Lower lobe of right lung (tissue), 2 donors: ENCODE measurements at places on chromosomes 4 and X. TPM values are rescaled to one million over a fixed set of nuclear protein-coding genes. Genes with fewer than 3 reads are reported as not detected.

DNA sequence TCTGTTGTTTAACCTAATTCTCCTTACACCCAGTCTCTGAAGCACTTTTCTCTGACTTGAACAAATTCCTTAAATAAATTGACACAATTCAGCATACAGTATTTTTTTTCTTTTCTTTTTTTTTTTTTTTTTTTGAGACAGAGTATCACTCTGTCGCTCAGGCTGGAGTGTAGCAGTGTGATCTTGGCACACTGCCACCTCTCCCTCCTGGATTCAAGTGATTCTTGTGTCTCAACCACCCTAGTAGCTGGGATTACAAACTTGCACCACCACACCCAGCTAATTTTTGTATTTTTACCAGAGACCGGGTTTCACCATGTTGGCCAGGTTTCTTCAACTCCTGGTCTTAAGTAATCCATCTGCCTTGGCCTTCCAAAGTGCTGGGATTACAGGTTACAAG, 1498.1 kb upstream of the PCDH10 start:
- no peaks in the 10 kb centered on the region for H3K36me3 ChIP-seq
- no peaks in the 10 kb centered on the region for H3K4me1 ChIP-seq
- H3K4me3 ChIP-seq = no peak overlapping the region
- no peak for DNase-seq
- no peak overlapping the region for H3K27ac ChIP-seq

DNA sequence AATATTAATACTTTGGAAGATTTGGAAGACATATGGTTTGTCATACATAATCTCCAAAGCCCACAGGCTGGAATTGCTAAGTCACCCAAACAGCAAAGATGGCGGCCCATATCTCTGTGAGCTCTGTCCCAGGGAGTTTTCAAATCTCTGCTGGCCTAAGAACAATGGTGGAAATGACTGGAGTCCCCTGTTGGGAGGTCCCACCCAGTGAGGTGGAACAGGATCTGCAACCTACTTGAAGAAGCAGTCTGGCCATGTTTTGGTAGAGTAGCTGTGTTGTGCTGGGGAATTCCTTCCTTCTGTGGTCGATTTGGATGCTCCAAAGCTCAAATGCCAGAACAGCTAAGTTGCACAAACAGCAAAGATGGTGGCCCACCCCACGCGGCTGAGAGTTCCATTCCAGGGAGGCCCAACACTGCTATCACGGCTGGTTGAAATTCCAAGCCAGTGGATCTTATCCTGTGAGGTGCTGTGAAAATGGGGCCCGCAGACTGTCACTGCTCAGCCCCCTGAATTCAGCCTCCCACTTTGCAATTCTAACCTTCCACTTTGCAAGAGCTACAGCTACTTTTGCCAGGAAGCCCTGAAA, 3.2 kb upstream of the UGT2B7 start:
- no peaks in the 10 kb centered on the region for H3K4me1 ChIP-seq
- H3K27ac ChIP-seq = no peak overlapping the region
- H3K27me3 ChIP-seq = no peaks in the 10 kb centered on the region
- H3K4me3 ChIP-seq = no peak overlapping the region
- no peak for DNase-seq
- H3K36me3 ChIP-seq = no peaks in the 10 kb centered on the region

CA5B gene
- total RNA-seq = 12.6 TPM

DNA sequence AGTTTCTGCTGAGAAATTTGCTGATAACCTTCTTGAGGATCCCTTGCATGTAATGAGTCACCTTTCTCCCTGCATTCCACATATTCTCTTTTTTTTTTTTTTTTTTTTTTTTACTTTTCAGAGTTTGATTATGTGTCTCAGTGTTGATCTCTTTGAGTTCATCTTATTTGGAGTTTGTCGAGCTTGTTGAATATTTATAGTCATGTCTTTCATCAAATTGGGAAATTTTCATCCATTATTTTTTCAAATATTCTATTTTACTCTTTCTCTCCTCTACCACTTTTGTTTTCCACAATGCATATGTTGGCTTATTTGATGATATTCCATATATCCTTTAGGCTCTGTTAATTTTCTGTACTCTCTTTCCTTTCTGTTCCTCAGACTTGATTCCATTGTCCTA, 136.1 kb downstream of the MAD2L1 start:
- H3K36me3 ChIP-seq = no peaks in the 10 kb centered on the region
- H3K4me1 ChIP-seq = no peaks in the 10 kb centered on the region
- no peak overlapping the region for H3K4me3 ChIP-seq
- H3K27ac ChIP-seq = no peak overlapping the region

DNA sequence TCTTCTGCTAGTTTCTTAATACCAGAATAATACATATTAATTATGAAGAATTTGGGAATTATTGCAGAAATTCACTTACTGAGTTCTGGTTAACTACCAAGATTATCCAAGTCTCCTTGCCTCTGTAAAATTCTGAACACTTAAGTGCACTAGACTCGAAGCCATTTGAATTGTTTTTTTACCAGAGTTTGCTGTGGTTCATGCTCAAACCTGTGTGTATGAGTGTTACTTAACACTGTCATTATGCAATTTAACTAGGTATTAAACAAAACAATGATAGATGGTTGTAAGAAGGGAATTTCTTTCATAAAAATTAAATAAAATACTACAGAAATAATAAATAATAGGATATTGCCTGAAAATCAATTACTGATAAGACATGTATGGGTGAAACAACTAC, 145.6 kb upstream of the FAT4 start:
- H3K4me1 ChIP-seq = no peaks in the 10 kb centered on the region
- no peaks in the 10 kb centered on the region for H3K27me3 ChIP-seq
- H3K4me3 ChIP-seq = no peak overlapping the region
- no peaks in the 10 kb centered on the region for H3K36me3 ChIP-seq

GRCh38 chrX:69362856-69363255, 141.3 kb upstream of the NALF2 start:
- H3K4me3 ChIP-seq = no peak overlapping the region
- H3K36me3 ChIP-seq = no peaks in the 10 kb centered on the region
- no peak for DNase-seq
- no peak overlapping the region for H3K27ac ChIP-seq
- no peaks in the 10 kb centered on the region for H3K4me1 ChIP-seq
- no peaks in the 10 kb centered on the region for H3K27me3 ChIP-seq

DNA sequence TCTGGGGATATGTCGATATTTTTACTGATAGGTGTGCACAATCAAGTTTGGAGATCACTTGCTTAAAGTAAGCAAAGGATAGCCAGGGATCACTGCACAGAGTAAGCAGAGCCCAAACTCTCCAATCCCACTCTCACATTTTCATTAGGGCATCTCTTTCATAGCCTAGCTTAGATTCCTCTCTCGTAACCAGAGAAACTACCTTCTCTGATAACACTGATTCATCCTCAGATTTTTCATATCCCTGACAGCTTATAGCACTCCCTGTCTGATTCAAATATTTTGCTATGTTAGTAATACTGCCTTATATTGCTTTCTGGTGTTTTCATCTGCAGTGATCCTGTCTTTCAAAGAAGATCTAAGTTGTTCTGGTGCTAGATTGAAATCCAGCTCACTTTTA, 123.7 kb downstream of the CBLL2 start:
- no peaks in the 10 kb centered on the region for H3K4me1 ChIP-seq
- H3K27me3 ChIP-seq = no peaks in the 10 kb centered on the region
- no peak overlapping the region for H3K4me3 ChIP-seq
- no peak for DNase-seq

ARR3 gene
- not detected for total RNA-seq

- H3K4me1 ChIP-seq = no peaks in the 10 kb centered on the region
- no peak overlapping the region for H3K27ac ChIP-seq
- H3K4me3 ChIP-seq = no peak overlapping the region
- H3K27me3 ChIP-seq = no peaks in the 10 kb centered on the region
Observed at GRCh38 chrX:119410854-119411253, 11.7 kb downstream of the SLC25A43 start.

DNA sequence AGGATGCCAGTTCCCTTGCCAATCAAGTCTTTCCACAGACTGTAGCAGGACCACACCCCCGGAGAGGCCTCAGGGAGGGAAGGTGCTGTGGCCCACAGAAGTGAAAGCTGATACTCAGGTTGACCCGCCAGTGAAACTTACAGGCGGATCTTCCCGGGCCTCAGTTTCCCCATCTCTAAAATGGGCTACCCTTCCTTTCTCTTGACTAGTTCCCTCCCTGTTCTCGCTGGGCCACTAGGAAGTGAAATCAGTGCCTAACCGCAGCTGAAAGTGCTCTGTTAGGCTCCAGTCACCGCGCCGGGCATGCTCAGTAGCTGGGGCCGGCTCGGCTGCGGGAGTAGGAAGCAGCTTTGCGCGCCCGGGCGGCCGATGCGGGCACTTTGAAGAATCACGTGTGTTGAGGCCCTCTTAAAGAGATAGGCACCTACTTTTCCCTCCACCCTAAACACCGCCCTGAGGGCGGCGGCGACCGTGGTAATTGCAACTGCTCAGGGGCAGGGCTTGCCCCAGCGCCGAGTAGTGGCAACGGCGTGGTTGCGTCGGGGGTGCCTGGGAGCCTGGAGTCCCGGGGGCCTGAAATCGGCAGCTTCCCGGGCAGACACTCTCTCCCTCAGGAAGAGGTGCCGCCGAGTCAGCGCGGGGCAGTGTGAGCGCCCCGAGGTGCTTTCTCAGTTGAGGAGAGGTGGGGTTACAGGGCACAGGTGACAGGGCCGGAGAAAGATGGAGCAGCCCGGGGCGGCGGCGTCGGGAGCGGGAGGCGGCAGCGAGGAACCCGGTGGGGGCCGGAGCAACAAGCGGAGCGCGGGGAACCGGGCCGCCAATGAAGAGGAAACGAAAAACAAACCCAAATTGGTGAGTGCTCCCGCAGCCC, at the start of gene DIAPH2:
Gene DIAPH2 (plus strand): TSS at position 504 of the 871 bp plus-strand sequence.
- no peaks in the 10 kb centered on the region for H3K36me3 ChIP-seq
- H3K27ac ChIP-seq = peak within 1 kb of the TSS; percentile 82
- no peaks in the 10 kb centered on the region for H3K4me1 ChIP-seq
- peak; percentile 89 for DNase-seq
- peak within 1 kb of the TSS; percentile 74 for H3K4me3 ChIP-seq

GRCh38 chr4:36348403-36348938, 67.1 kb downstream of the DTHD1 start:
- peak overlapping the region; percentile 22 for H3K27ac ChIP-seq
- no peaks in the 10 kb centered on the region for H3K4me1 ChIP-seq
- no peaks in the 10 kb centered on the region for H3K36me3 ChIP-seq

- no peaks in the 10 kb centered on the region for H3K27me3 ChIP-seq
- peak overlapping the region; percentile 88 for H3K27ac ChIP-seq
- H3K36me3 ChIP-seq = no peaks in the 10 kb centered on the region
- H3K4me1 ChIP-seq = peaks cover 67% of the 10 kb centered on the region
- H3K4me3 ChIP-seq = peak overlapping the region; percentile 38
- DNase-seq = peak; percentile 68
Observed at GRCh38 chr4:1201851-1202525, 29.6 kb upstream of the SPON2 start.

PLAC1 gene
- total RNA-seq = not detected

CXCL8 gene
- 6.2 TPM for total RNA-seq

TMLHE gene
- 15.3 TPM for total RNA-seq

- no peak overlapping the region for H3K27ac ChIP-seq
- no peaks in the 10 kb centered on the region for H3K36me3 ChIP-seq
- no peak for DNase-seq
- no peaks in the 10 kb centered on the region for H3K27me3 ChIP-seq
- H3K4me1 ChIP-seq = no peaks in the 10 kb centered on the region
Observed at GRCh38 chr4:136918772-136919171, 613.5 kb downstream of the PCDH18 start.

DNA sequence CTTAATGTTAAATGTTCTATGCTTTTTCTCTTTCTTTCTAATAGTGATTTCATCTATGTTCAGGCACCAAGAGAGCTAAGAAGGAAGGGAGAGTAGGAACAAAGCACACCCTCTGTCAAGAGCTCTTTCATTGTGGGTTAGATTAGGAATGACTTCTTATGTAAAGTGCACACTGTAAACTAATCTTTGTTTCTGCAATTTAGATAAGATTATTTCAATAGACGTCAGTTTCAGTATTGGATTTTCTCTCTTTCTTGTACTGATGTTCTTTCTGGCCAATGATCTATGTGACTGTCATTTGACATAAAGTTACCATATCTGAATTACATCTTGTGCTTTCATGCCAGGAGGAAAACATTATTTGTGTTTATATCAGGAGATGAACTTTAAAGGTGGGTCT, 48.2 kb downstream of the ATOH1 start:
- H3K4me1 ChIP-seq = no peaks in the 10 kb centered on the region
- H3K36me3 ChIP-seq = no peaks in the 10 kb centered on the region
- H3K27me3 ChIP-seq = no peaks in the 10 kb centered on the region
- H3K27ac ChIP-seq = no peak overlapping the region
- no peak overlapping the region for H3K4me3 ChIP-seq

- no peak for DNase-seq
- no peaks in the 10 kb centered on the region for H3K36me3 ChIP-seq
- no peak overlapping the region for H3K4me3 ChIP-seq
Observed at GRCh38 chr4:168773388-168774195, 236.5 kb downstream of the CBR4 start.

GRCh38 chr4:98838977-98839618, 89.8 kb downstream of the EIF4E start:
- peaks cover 7% of the 10 kb centered on the region for H3K4me1 ChIP-seq
- H3K27ac ChIP-seq = no peak overlapping the region
- no peak for DNase-seq

EDA gene
- 5.5 TPM for total RNA-seq

- H3K36me3 ChIP-seq = no peaks in the 10 kb centered on the region
- DNase-seq = no peak
- peaks cover 11% of the 10 kb centered on the region for H3K4me1 ChIP-seq
- H3K4me3 ChIP-seq = no peak overlapping the region
Observed at GRCh38 chr4:26010304-26010703, 96.3 kb downstream of the SMIM20 start.

- H3K4me3 ChIP-seq = no peak overlapping the region
- no peak for DNase-seq
- no peaks in the 10 kb centered on the region for H3K36me3 ChIP-seq
- no peak overlapping the region for H3K27ac ChIP-seq
Observed at GRCh38 chr4:156660465-156660864, 311.1 kb downstream of the PDGFC start.

SPANXD gene
- total RNA-seq = not detected

GRCh38 chr4:174058846-174059245, 224.6 kb downstream of the FBXO8 start:
- no peak for DNase-seq
- H3K27ac ChIP-seq = no peak overlapping the region
- no peaks in the 10 kb centered on the region for H3K36me3 ChIP-seq
